ENCODE measurements at places on chromosomes 11 and 22. TPM values are rescaled to one million over a fixed set of nuclear protein-coding genes. Genes with fewer than 3 reads are reported as not detected.

MPEG1 gene
- total RNA-seq, result not detected

GRM5 gene
- 0.05 TPM for total RNA-seq

TMPRSS5 gene
- total RNA-seq, result 0.19 TPM

NCAM1 gene
- total RNA-seq, result 1.8 TPM

TESMIN gene
- total RNA-seq, result 10.8 TPM
